ENCODE measurements at places on chromosomes 12 and 14.

DNA sequence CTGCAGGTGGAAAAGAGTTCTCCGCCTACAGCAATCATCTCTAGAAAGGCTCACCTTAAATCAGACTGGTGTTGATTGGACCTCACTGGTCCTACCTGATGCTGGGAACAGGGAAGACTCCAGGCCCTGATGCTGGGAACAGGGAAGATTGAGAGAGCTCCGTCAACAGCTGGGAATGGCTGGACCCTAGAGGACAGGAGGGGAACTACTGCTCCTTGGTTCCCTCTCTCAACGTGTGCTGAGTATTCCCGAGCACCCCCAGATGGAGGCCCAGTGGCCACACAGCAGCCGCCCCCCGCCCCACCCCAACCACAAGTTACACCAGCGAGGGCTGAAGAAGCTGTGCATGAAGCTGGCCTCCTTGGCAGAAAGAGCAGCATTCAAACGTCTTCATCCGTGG is 240.3 kb downstream of the SLC15A4 start:
- no peak for DNase-seq

DNA sequence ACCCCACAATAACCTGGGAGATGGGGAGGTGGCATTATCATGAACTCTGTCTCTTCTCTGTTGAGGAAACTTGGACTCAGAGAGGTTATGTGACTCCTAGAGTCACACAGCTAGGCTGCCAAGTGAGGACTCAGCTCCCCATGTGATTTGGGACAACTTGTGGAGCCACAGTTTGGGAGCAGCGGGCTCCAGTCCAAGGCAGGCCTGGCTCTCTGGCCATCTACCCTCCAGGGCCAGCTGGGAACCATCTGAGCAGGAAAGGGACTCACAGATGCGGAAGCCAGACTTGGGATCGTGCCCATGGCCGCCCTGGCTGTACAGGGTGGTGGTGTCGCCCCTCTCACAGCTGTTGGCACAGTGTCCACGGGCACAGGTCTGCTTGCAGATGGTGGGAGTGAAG is 59.1 kb downstream of the ISCA2 start:
- no peak for DNase-seq

GRCh38 chr14:104112609-104113571 is 25.5 kb upstream of the KIF26A start:
- no peak for DNase-seq

GRCh38 chr14:80762641-80763228 is 178.8 kb downstream of the CEP128 start:
- DNase-seq = no peak

DNA sequence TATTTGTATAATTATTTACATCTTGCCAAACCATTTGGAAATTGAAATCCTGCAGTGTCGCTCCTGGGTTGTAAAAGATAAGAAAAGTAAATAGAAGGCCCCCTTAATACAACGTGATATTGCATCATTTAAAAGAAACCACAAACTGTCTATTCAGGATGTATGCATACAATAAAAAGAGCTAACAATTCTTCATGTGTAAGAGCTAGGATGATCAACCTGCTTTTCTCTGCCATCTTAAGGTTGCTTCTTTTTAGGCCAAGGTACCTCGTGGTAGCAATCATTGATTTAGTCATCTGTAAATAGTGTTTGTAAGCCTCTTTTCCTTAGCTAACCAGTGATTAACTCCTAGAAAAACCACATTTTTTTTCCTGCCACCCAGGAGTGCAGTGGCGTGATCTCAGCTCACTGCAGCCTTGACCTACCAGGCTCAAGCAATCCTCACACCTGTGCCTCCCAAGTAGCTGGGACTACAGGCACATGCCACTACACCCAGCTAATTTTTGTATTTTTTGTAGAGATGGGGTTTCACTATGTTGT is 3.3 kb upstream of the USP44 start:
- no peak for DNase-seq

DNA sequence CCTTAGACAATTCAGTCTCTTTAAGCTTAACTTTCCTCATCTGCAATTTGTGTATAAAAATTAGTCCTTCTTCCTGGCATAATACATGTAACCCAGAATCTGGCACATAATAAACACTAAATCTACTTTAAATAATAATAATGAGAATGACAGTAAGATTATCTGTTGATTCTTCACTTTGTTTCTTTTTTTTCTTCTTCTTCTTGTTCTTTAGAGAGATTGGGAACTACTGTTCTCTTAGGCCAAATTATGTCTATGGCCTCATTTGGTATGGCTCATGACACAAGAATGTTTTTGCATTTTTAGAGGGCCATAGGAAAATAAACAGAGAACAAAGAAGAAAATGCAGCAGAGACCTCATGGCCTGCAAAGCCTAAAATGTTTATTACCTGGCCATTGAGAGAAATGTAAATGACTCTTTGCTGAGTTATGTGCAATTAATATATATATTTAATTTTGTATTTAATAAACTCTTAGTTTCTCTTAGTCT is 275.8 kb downstream of the SLC6A15 start:
- DNase-seq = no peak

GRCh38 chr12:128789356-128789929 is 34.3 kb downstream of the SLC15A4 start:
- DNase-seq = no peak

GRCh38 chr12:50251619-50252252 is 31.6 kb downstream of the LIMA1 start:
- DNase-seq = no peak

Data from C1 segment of cervical spinal cord (tissue), 14 donors.